ENCODE measurements at places on chromosomes 5 and 9.

DNA sequence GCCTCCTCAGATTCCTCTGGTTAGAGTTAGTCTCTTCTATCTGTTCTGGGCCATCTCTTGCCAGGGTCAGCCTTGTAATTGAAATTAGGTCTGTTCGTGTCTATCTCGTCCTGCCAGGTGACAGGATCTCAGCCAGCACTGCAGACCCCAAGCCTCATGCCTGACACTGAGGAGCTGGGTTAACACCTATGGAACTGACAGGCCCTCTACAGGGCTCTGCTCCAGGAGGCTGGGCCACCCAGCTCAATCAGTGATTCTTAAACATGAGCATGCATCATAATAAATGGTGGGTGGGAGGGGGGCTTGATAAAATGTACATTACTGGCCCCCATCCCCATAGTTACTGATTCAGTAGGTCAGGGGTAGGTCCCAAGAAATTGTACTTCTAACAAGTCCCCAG, 103.4 kb downstream of the PSD2 start:
- no peak for DNase-seq

- no peak for DNase-seq
Observed at GRCh38 chr9:126563556-126563955, 50.2 kb upstream of the LMX1B start.

- DNase-seq = no peak
Observed at GRCh38 chr5:94228791-94229190, 389.6 kb downstream of the KIAA0825 start.

- no peak for DNase-seq
Observed at GRCh38 chr5:9547122-9547947, 1.5 kb upstream of the SEMA5A start.

- no peak for DNase-seq
Observed at GRCh38 chr9:108134486-108135128, 645.0 kb upstream of the KLF4 start.

DNA sequence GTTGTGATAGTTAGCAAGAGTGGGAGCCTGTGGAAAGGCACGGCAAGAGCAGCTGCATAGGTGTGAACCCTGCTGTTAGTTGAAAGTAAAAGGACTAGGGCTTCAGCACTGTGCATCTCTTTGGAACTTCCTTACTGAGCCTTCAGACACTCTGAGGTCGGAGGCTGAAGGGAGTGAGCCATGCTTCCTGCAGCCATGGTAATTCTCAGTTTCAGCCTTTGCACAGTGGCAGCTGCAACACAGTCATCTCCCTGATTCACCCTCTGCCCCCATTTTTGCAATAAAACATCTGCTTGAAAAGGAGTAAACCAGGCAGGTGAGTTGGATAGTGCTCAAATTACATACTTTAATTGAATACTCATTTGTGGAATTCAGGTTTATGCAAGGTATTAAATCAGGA, 6.5 kb upstream of the TLE4 start:
- DNase-seq = no peak

DNA sequence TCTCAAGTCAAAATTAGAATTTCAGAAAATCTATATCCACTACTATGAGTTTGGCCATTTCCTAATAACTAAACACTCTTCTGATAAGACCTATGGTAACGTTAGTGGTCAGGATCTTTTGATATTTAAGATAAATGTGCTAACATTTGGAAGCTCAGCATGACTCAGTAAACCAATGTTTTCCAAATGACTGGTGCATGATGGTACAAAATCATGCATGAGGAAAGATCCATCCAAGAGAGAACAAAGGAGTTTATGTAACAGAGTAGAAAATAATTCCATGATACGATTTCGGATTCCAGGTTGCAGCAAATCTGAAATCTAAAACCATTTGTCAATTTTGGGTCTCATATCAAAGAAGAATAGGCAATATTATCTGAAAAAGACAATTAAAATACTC, 279.2 kb downstream of the NSG2 start:
- DNase-seq = no peak

DNA sequence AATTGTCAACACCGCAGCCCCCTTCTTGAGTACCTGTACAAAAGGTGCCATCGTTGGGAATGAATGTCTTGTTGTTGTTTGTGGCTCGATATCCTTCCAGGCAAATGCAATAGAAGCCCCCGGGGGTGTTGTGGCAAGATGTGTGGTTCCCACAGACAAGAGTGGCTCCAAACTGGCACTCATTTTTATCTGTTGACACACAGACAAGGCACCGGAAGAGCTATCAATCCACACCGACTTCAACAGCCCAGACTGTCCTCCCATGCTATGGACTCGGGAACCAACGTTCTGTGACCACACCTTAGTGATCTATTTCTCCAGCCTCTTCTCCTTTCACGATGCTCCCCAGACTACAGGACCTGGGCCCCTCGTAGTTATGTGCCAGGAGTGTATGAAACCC, 25.9 kb downstream of the SUSD1 start:
- no peak for DNase-seq

- no peak for DNase-seq
Observed at GRCh38 chr5:130966990-130967525, 198.0 kb downstream of the HINT1 start.

DNA sequence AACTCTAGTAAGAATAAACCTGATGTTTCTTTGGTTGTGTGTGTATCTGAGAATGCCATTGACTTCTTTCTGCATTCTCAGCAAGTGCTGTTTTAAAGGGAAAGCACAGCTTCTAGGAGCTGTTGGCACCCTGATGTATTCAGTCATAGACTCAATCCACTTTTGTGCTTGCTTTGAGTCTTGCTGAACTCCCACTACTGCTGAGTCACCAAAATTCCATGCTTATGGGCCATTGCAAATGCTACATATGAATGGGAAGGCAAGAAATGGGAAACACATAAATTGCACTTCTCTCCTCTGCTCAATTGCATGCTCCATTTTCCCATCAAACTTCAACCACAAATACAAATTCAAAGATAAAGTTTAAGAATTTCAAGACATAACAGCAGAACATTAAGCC, 9.8 kb upstream of the FTMT start:
- no peak for DNase-seq

DNA sequence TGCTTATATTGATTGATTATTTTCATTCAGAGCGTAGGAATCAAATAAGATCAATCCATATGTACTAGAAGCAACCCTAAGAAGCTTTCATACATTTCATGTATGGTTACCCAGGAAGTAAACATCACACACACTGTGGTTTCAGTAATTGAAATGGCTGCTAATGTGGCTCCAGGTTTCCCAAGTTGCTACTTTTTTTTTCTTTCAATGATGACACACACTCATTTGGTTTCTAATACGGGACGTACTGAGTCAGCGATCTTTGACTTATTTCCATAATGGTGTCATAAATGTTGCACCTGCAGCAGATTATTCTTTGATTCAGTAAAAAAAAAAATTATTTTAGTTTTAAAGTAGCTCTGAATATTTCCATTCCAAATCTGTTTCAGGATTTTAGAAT, 248.6 kb downstream of the CTNND2 start:
- no peak for DNase-seq

GRCh38 chr9:82923912-82924605, 138.9 kb downstream of the RASEF start:
- no peak for DNase-seq

DNA sequence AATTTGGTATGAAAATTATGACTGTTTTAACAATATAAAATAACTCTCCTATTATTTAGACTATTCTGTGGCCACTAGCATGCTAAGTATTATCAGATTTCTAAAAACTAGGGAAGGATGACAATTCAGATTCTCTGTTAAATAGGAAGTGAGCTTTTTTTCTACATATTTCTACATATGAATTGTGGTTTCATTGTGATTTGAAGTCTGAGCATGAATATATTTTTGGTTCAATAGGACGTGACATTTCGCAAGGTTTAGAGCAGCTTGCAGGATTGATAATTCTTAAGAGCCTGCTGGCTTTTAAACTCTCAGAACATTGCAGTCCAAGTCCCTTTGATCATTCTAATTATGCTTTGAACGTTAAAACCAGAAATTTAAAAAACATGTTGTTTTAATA, 82.9 kb downstream of the ADGRV1 start:
- no peak for DNase-seq

DNA sequence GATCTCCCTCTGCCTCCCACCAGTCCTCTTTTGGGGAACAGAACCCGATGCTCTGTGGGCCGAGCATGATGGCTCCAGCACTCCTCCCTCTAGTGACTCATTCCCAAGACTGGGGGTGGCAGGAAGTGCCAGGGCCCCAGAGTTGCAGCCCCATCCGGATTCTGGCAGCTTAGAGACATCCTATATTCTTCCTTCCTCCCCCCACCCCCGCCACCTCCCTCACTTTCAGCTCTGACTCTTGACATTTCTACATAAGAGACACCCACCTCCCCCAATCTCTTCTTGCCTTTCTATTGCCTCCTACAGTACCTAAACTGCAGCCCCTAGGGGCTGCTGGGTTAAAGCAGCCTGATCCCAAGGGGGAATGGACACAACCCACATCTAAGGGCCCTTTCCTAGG, 47.1 kb upstream of the MATR3 start:
- DNase-seq = peak; percentile 8

DNA sequence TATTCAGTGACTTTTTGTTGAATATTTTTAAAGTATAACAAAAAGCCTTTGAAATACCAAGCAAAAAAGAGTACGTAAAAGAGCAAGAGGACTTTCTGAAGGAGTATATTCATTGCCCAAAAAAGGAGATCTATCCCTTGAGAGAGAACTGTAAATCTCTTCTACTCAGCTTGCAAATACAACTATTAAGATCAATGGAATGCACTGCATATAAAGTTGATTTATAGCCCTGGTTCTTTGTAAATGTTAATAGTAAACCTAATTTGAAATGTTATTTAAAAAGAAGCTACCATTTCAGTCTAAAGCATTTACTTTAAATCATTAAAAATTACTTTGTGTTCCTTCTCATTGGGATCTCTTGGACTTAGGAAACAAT, 168.1 kb downstream of the PDE4D start:
- DNase-seq = no peak

DNA sequence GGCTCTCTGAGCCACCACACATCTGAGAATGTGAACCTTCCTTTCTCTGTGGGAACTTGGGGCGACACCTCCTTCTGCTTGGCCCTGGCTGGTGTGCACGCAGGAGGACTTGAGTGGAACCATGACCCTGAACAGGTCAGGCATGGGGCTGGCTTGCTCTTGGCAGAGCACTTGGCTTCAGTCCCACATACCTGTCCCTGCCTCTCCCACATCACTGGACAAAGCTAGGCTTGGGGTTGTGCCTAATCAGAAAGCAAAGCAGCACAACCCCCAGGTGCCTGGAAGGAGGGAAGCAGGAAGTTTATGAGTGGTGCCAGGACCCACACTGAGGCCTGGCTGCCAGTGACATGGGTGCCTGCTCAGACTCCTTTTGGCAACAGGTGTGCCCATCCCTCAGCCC, 13.2 kb downstream of the GADD45G start:
- DNase-seq = no peak

- no peak for DNase-seq
Observed at GRCh38 chr5:154271936-154272514, 81.5 kb downstream of the GALNT10 start.

GRCh38 chr5:138539791-138540190, 3.2 kb downstream of the ETF1 start:
- no peak for DNase-seq

DNA sequence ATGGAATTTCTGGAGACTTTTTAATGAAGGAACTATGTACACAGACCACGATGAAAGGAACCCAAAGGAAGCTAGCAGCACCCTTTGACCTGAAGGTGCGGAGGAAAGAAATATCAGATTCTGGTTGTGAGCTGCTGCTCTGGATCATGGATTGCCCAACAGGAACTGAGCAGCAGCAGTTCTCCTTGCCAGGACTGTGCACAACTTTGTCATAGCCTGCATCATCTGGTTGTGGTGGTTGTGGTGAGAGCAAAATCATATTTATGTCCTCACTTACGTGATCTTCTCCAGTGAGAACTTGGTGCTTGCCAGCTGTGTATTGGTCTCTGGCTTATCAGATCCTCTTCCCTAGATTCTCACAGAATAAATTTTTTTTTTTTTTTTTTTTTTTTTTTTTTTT, 70.7 kb upstream of the LPAR1 start:
- DNase-seq = no peak

GRCh38 chr9:102106439-102106838, 368.0 kb upstream of the GRIN3A start:
- no peak for DNase-seq

- no peak for DNase-seq
Observed at GRCh38 chr5:75037106-75037505, 15.3 kb downstream of the GCNT4 start.

- DNase-seq = no peak
Observed at GRCh38 chr5:106408141-106408540, 1262.6 kb downstream of the EFNA5 start.

DNA sequence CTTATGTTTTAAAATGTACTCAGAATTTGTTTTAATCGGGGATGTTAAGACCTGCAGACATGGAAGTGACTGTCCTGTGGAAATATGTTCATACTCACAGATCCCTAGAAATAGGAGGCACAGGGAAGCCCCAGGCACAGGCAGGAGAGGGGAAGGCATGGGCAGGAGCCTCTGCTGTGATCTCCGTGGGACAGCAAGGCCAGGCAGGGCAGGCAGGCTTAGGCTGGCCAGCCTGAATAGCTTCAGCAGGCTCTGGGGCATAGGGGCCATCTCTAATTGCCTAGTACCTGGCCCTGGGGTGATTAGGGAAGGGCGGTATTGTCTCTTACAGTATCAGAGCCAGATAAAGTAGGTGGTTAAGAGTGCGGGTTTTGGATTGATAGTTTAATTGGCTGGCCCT, 59.8 kb upstream of the PLEKHG4B start:
- no peak for DNase-seq

DNA sequence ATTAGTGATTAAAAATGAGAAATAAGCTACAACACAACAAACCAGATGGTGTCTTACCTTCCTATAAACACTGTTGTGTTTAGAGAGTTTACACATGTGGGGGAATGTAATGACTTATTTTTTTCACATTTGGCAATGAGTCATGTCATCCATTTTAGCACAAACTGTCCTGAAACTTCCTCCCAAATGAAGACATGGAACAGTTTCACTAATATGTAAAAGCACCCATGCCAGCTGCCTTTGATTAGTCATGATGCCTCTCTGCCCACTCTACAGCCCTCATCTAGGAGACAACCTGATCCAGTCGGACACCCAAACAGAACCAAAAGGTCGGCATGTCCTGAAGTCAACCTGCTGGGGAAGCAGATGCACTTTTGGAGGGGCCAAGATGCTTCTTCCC, 98.2 kb downstream of the SEMA5A start:
- no peak for DNase-seq

- DNase-seq = no peak
Observed at GRCh38 chr5:17267106-17267505, 49.7 kb downstream of the BASP1 start.

DNA sequence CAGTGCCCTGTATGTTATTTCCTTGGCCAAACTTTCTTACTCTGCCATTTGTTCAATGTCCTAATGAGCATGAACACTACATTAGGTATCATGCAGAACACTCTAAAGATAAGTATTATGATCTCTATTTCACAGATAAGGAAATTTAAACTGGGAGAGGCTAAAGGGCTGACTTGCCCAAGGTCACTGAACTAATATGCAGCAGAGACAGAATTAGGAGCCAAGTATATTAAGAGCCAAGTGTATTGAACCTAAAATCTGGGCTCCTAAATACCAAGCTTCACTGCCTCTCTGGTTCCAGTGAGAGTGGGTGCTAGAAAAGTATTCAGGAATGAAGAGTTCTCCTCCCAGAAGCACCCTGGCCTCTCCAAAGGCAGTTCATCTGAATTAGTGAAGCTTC, 13.5 kb downstream of the NR4A3 start:
- no peak for DNase-seq

- DNase-seq = no peak
Observed at GRCh38 chr5:72210888-72211678, 103.8 kb downstream of the MAP1B start.

GRCh38 chr5:176985516-176985915, 21.1 kb downstream of the UIMC1 start:
- no peak for DNase-seq

GRCh38 chr9:135692410-135692809, 6.9 kb downstream of the SOHLH1 start:
- DNase-seq = no peak

Data from stimulated activated naive B cell treated with anti-CD40 and anti-IgM and Interleukin-4, amounts not matched to agents 10 μg/mL and 1 μg/mL and 100 μg/mL, for 72 hours (primary cell).